CD4-positive, alpha-beta T cell treated with Interleukin-10 for 1 hour (primary cell): ENCODE measurements at places on chromosomes 7 and 10.

DNA sequence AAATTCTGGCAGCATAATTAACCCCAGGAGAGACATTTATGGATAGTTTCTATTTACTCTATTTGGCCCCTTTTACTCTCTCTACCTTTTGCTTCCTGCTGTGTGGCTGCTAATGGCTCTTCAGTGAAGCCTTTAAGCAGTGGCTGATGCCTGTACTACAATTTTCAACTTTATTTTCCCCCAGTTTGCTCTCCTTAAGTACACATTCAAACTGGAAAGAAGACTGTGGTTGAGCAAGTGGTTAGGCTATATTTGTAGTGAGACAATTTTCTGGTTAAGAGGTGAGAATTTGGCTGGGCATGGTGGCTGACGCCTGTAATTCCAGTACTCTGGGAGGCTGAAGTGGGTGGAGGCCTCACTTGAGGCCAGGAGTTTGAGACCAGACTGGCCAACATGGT is 8.5 kb upstream of the RSBN1L start:
- peak; percentile 12 for DNase-seq

GRCh38 chr7:83451501-83452045 is 197.4 kb downstream of the SEMA3E start:
- DNase-seq, result no peak

DNA sequence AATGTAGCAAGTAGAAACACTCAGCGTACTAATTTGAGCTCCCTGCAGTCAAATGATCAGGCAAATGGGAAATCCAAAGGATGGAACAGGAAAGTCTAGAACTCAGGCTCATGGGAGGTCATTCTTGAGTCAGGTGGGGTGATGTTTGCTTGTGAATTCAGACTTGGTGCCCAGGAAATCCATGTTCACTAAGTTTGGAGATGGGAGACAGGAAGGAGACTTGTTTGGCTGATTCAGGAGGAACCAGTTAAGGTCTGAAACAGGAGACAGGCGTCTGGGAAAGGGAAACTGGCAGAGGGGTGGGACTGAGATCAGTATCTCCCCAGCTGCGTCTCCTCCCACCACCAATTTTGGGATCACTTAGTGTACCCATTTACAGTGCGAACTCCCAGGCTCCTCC is 38.4 kb upstream of the ZNF438 start:
- DNase-seq, result no peak

DNA sequence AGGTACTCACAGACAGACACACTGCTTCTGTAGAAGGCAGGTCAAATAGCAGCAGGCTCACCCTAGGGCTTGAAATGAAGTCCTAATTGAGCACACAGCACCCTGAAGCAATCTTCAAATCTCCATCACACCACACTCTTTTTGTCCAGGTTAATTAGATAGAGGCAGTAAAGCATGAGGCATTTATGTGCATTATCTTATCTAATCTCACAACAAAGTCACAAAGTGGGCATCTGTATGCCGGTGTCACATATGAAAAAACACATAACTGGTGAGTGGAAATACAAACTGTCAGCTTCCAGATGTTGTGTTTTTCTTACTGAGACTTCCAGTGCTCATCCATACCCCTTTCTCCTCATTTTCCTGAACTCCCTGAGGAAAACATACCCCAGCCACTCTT is 63.8 kb upstream of the NRBF2 start:
- DNase-seq, result no peak

DNA sequence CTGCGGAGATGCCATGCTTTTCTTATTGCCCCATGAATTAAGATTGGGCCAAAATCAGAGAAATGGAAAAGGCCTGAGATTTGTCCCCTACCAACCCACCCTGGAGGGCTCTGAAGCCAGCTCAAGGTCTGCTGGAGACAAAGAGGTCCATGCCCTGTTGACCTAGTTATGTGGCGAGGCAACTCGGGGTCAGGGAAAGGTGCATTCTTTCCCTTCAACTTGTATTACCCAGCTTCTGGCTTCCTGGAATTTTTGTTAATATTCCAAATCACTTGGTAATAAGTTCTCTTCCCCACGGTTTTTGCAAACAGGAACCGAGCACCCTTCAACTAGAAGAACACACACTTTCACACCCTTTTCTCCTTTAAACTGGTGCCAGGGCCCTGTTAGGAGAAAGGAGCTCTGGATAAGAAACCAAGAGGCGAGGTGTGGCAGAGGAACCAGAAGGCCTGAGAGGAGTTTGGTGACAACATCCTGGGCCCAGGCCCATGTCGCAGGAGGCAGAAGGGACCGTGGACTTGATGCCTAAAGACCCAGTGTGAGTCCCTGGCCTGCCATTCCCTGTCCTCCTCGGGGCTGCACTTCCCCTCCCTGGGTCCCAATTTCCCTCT is 12.5 kb upstream of the SFRP5 start:
- DNase-seq, result no peak

DNA sequence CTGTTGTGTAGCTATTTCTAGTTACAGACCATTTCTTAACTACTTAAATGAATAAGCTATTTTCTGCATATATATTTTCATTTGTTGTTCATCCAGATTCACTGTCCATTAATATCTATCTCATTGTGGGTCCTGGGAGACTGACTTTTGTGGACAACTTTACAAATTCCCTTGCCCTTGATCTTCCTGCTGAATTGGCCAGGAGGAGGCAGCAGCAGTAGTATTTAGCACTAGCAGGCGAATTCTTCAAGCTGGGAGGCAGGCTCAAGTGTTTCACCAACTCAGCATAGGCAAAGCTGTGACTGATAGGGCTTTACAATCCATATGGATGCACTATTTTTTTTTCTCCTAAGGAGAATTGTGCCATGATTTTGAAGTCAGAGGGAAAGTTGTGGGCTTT is 461.0 kb upstream of the NRG3 start:
- no peak for DNase-seq

DNA sequence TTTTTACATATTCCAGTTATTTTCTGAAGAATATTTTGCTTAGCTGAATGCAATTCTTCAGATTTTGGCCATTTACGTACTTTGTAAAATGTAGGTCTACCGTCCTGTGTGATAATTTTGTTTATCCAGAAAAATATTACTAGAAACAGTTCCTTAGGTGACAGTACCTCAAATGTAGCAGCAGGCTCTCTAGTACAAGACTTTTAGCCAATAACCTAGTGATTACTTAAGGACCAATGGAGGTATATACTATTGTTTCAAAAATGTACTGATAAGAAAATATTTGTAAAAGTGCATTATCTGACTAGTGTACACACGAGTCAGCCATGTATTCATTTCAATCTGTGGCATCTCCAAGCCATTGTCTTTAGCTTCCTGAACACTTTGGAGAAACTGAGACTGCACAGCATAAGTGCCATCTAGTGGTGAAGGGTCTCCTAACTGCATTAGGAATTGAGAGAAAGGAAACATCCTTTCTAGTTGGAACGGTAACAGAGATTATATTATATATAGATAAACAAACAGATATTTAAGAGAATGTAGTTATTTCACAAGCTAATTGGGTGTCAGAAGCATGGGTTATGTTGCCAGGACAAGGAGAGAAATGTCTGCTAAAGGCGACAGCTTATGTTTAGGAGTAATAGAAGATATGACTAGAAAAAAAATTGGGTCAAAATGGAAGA is 23.7 kb downstream of the RTKN2 start:
- peak; percentile 80 for DNase-seq

DNA sequence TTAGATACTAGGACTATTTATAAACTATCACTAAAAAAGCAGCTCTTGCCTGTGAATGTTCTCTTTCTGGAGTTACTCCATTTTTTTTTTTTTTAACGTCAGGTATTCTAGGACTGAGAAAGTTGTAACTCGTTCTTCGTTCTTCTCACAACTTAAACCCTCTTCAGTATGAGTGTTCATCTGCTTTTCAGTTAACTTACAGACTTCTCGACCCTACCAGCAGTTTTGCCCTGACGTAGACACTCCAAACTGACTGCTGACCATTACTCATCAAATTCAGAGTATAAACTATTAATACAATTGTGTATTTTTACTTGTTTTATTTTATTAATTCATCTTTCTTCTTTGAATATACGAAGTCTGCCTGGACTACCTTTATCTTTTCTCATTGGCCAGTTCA is 353.1 kb downstream of the GPR37 start:
- no peak for DNase-seq

DNA sequence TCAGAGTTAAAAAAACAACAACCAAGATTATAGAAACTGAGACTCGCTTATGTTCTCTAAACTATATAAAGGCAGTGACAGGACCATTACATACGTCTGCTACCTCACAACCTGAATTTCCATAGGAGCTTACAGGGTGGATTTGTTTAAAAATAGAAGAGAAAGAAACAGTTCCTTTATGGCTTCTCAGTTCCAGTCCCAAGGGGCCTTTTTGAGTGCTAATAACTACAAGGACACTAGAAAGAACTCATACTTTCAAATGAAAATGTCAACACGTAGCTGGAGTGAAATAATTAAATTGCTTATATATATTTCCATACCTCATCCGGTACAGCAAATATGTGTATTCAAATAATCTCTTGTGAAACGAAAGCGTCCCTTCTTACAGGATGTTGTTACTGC is 19.7 kb downstream of the TSPAN12 start:
- DNase-seq, result no peak

DNA sequence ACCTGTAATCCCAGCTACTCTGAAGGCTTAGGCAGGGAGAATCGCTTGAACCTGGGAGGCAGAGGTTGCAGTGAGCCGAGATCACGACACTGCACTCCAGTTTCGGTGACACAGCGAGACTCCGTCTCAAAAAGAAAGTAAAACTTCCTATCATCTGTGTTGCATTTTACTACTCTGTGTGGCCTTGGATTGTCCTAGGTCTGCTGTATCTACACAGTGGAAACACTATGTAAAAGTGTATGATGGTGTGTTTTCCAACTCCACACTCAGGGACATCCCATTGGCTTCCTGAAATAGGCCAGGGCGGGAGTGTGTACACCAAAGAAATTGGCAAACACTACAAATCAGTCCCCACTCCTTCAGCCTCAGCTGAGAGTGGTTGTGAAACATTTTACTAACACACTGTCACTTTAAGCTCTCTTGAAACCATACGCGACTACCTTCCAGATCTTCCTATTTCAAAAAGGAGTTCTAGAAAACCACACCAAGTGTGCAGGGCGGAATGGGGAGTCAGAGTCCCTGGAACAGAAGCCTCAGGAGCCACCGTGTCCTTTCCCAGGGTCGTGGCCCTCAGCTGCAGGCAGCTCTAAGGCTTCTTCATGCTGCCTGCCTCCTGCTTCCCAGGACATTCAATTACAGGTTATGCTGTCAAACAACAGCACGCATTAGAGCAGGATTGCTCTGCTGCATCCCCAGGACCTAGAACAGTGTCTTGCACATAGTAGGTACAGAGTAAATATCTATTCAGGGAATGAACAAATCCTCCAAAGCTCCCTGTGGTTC is 275.4 kb downstream of the PARD3 start:
- DNase-seq, result no peak
